Right ventricle myocardium inferior (tissue), 1 donor: ENCODE measurements at places on chromosomes 1 and 21. TPM values are rescaled to one million over a fixed set of nuclear protein-coding genes. Genes with fewer than 3 reads are reported as not detected.

GRCh38 chr1:10033359-10033845 lies 644 bp downstream of the UBE4B start:
- no peak for DNase-seq

DNA sequence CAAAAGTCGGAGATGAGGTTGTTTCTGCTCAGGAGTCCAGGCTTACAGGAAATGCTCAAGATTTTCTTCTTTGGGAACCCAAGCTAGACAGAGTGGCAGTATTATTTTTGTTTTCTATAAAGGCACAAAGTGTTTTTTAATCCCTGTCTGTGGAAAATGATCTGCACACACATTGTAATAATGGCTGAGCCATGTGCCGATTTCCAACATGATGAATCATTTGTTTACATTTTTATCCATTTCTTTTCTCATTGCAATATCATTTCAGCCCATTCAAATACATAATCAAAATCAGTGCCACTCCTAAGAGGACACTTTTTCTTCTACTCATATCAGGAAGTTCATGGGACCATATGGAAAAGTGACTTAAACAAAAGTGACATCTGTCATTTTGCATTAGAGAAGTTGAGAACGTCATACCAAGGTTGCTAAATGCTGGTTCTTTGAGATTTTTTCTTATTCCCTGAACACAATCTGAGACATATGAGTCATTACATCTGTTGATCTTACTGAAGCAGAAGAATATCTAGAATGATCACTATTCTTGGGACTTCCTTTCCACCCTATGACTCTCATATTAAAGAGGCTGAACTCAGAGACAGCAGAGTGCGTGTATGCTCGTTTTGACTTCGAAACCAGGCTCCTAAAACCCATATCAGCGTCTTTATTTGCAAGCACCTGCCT lies 44.9 kb downstream of the ACTA1 start:
- DNase-seq, result no peak

- no peak for DNase-seq
Measured at GRCh38 chr1:91836331-91837040, 49.5 kb downstream of the TGFBR3 start.

GRCh38 chr1:54922921-54923421 lies 36.0 kb upstream of the DHCR24 start:
- DNase-seq, result no peak

Gene CR1L
- total RNA-seq, result not detected

GRCh38 chr1:29145739-29146437 lies 22.2 kb upstream of the TMEM200B start:
- DNase-seq, result no peak

Gene ATPAF1
- total RNA-seq, result 191 TPM

GRCh38 chr1:118028267-118028666 lies 98.7 kb downstream of the WDR3 start:
- DNase-seq, result no peak

Gene TCHHL1
- not detected for total RNA-seq

GRCh38 chr1:164864161-164864560 lies 305.2 kb downstream of the PBX1 start:
- DNase-seq, result no peak

- DNase-seq, result no peak
Measured at GRCh38 chr1:187629075-187629474, 800.3 kb downstream of the PLA2G4A start.

DNA sequence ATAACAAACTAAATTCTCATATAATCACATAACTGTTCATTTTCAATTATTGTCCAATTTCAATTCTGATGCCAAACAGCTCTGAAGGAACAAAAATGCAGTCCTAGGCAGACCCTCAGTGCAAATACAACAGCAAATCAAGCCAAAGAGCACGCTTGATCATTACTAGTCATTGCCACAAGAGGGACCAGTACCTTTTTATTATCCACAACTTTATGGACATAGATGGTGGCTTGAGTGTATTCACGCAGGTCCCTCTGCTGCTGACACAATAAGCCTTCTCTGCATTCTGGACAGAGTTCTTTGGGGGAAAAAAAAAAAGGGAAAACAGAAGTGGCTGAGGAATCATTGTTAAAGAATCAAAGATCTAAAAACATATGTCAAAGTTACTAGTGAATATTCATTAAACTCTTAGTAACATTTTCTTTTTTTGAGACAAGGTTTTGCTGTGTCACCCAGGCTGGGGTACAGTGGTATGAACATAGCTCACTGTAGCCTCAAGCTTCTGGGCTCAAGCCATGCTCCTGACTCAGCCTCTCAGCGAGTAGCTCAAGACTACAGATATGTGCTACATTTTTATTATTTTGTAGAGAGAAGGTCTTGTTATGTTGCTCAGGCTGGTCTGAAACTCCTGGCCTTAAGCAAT lies 34.3 kb upstream of the RAP1GAP start:
- DNase-seq, result no peak

- DNase-seq, result no peak
Measured at GRCh38 chr1:174131032-174131638, 28.2 kb upstream of the RABGAP1L start.

DNA sequence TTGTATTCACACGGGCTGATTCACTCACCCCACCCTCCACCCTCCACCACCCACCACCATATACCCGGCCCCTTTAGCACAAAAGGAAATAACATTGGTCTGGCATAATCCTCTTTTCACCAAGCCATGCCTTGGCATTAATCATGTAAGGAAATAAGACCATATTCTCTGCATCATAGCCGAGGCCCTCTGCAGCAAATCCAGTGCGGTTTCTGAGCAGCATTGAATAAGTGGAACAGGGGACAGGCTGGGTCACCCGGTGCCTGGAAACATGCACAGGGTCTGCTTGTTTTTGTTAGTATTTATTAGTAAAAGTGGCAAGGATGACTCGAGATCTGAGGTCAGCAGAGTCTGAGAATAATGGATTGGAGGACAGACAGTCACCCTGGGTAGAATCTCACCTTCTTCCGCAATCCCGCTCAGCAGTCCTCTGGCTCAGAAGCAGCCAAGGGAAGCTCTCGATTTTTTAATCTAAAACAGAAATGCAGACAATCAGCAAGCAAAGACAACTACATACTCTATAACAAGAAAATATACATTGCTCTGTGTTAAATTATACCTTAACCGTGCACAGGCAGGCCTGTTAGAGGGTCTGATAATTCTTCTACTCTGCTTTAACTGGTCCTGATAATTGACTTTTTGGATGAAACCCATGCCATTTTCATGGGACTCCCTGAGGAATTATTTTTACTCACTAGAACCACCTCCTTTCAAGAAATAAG lies 52.4 kb upstream of the CDC42BPA start:
- DNase-seq, result no peak

DNA sequence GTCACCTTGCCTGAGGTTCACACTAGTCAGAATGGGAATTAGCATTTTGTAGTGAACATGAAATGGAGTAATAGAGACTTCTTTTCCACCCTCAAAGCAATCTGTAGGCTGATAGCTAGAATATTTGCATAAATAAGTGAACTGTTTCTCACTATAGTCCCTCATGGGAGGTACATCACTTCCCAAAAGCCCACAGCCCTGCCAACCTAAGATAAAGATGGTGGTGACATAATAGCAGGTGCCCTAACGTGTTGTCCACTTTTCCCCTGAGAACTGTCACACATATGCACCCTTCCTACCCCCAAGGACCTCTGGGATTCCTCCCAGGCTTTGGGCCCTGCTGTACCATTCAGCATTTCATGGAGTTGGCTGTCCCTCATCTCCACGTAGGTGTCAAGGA lies 4.4 kb downstream of the TMEM35B start:
- DNase-seq, result no peak

Gene APCS
- not detected for total RNA-seq

Gene KCNE1
- 5.5 TPM for total RNA-seq

Gene PRPF38A
- total RNA-seq, result 18.9 TPM

DNA sequence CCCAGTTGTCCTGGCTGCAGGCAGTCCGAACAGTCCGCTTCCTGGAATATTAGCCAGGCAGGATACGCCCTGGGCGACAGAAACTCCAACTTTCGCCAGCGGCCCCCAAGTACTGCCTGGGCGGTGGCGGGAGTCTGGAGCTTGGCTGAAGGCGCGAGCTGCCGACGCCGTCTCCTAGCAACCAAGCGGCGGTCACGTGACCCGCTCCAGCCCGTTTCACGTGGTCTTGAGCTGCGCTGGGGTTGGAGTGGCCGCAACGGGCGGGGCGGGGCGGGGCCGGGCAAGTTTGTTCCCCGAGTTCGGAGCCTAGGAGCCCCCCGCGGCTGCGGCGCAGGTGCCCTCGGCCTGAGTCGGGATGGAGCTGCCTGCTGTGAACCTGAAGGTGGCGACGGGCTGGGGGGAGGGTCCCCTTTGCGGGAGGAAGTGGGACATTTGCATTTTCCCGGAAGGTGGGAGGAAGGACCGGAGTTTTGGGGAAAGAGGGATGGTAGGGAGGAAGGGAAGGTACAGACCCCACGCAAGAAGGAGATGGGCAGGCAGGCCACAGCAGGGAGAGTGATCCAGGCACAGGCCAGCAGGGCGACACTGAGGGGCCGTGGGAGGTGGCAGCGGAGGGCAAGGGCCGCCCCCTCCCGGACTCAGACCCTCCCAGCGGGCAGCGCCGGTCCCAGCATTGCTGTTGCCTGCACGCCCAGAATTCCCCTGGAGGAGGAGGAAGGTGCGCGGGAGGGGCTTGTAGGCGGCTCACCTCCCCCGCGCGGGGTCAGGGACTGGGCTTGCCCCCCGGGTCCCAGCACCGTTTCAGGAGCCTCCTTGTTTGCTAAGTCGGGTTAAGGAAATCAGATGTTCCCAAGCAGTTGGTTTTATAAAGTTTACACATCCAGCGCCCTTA lies at the start of gene AGTRAP:
AGTRAP (plus strand) TSS at position 283 of the 892 bp plus-strand sequence; CDS start at position 356, 73 bp downstream.
- DNase-seq, result peak; percentile 99

GRCh38 chr1:22539510-22540118 lies 23.7 kb upstream of the EPHA8 start:
- DNase-seq, result no peak

Gene ZNF593OS
- total RNA-seq, result not detected

GRCh38 chr1:116587501-116588227 lies 16.8 kb upstream of the CD58 start:
- DNase-seq, result no peak

- no peak for DNase-seq
Measured at GRCh38 chr1:247966532-247967204, 1.6 kb downstream of the OR2AK2 start.

- DNase-seq, result no peak
Measured at GRCh38 chr1:48688102-48688760, 88.5 kb downstream of the BEND5 start.

Gene EDARADD
- 1.6 TPM for total RNA-seq

Gene ACTL8
- not detected for total RNA-seq

Gene SAMD13
- total RNA-seq, result 1.5 TPM

DNA sequence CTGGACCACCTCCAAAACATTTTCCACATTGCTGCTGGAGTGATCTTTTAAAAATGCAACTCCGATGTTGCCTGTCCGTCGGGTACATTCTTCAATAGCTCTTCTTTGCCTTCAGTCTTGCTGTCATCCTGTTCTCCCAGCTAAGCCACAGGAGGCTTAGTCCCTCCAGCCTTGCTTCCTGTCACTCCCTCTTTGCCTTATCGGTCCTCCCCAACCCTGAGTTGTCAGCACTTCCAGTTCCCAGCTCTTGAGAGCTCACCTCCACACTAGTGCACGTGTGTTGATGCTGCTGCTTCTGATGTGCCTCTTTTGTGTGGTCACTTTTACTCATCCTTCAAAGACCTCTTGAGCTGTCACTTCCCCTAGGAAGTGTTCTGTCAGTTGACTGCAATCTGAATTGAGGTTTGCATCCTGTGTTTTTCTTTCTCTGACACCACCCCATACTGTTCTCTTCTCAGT lies 15.3 kb downstream of the UCK2 start:
- no peak for DNase-seq

Gene TDRD5
- not detected for total RNA-seq

Gene ATP6V1G3
- total RNA-seq, result not detected

DNA sequence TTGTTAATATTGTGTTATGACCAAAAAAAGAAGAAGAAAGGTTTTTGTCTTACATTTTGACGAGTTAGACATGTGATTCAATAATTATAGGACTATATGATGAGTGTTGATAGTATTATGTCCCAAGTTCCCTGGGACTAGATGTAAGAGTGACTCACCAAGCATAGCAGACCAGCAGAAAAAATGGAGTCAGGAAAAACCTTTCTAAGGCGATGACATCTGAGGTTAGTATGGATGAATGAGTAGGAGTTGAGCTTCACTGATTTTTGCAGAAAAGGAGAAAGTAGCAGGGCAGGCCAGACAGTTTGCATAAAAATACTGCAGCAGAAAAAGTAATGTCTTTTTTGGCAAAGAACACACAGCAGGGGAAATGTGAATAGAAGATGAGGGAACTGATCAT lies 1041.3 kb upstream of the ADGRL4 start:
- DNase-seq, result no peak

Gene HPCA
- not detected for total RNA-seq

DNA sequence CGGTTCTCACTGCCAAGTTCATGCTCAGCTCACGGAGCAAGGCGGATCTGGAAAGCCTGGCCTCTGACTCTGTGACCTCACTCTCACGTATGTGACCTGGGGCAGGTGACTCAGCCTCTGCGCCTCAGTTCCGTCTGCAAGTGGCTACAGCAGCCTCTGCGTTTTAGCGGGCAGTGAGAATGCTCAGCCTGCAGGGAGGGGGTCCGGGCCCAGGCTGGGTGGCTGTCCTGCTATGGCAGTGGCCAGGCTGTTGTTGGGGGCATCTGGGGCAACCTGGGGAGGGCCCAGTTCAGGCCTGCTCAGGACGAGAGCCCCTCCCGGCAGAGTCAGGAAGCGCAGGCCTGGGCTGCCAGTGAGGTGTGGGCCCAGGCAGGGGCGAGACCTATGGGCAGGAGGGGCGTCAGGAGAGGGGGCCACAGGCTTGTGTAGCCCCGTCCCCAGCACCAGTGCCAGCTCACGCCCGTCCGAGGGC lies 27.9 kb downstream of the ARHGEF16 start:
- no peak for DNase-seq

DNA sequence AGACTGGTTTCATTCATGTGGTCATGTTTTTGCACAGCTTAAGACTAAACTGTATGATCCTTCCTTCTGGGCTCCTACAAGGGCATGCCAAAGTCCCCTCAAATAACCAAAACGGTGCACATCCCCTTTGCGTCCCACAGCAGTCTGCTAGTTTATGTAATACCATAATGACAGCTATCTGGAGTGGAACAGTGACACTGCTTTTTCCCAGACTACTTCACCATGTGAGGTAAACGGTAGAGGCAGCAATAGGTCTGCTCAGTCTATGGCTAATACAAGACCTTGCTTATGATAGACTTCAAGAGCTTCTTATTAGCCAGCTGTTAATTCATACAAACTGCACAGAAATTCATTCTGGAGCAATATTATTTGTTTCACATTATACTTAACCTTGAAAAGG lies 395.5 kb downstream of the SMYD3 start:
- no peak for DNase-seq

Gene SUCO
- 17.9 TPM for total RNA-seq
